ENCODE measurements at places on chromosomes 16 and 17.

- DNase-seq, result no peak
These were observed 5.6 kb upstream of the VASN start for GRCh38 chr16:4366016-4366415.

DNA sequence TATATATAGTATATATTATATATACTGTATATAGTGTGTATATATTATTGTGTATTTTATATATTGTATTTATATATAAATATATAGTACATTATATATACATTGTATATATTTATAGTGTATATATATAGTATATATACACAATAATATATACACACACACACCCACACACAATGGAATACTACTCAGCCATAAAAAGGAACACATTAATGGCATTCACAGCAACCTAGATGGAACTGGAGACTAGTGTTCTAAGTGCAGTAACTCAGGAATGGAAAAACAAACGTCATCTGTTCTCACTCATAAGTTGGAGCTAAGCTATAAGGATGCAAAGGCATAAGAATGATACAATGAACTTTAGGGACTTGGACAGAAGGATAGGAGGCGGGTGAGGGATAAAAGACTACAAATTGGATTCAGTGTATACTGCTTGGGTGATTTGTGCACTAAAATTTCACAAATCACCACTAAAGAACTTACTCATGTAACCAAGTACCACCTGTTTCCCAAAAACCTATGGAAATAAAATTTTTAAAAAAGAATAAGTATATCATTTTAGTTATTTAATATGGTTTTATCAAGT lies 201.9 kb upstream of the CDH11 start:
- no peak for DNase-seq

DNA sequence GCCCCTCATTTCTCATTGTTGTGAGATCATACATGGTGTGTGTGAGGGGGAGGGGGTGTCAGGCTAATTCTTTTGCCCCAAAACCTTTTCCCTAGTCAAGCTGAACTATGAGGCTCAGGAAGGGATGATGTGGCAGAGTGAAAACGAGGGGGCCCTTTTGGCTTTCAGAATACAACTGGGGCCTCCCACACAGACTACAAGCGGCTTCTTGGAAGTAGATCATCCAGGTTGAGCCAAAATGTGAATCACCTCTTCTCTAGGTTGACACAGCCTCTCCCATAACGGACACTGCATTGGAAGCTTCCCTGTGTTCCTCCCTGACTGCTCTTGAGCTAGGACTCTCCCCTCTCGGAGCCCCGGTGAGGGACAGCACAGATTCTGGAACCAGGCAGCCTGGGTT lies 2.3 kb upstream of the ALKBH5 start:
- no peak for DNase-seq

- no peak for DNase-seq
These were observed 51.6 kb upstream of the CORO6 start for GRCh38 chr17:29674281-29674680.

DNA sequence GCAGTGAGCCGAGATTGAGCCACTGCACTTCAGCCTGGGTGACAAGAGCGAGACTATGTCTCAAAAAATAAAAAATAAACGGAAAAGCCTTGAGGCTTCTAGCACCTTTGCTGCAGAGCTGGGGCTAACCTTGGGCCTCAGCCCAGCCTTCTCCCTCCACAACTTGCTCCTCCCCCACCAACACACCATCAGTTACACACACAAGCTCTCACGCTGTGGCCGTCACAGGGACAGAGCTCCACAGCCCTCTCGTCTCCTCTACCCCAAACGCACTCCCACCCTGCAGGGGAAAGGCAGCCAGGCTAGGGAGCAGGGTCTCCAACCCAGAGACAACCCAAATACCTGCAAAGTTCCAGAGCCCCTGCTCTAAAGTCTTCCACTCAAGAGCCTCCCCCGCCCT lies 22.0 kb upstream of the MRPS23 start:
- DNase-seq, result no peak

DNA sequence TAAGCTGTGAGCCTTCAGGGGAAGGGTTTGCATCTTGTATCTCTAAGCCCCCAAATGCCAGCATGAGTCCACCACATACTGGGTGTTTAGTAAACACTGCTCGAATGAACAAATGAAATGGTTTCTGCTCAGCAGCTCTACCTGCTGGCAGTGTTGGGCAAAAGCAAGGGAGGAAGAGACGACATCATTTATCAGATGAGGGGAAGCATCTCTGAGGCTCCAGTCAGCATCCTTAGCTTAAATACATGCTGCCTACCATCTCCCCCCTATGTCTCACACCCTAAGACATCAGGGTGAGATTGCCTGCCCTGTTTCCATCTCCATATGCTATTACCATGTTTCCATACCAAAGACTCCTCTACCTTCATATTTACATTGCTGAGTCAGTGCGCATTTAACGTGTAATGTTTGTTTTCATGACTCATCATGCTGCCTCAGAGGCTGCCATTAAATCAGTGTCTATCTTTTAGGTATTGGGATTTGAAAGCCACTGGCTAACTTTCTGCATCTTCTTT lies 379.8 kb downstream of the UTP18 start:
- no peak for DNase-seq

- DNase-seq, result no peak
These were observed 12.4 kb downstream of the CCDC47 start for GRCh38 chr17:63760771-63761539.

GRCh38 chr17:64156670-64157069 lies 26.7 kb upstream of the ERN1 start:
- no peak for DNase-seq

DNA sequence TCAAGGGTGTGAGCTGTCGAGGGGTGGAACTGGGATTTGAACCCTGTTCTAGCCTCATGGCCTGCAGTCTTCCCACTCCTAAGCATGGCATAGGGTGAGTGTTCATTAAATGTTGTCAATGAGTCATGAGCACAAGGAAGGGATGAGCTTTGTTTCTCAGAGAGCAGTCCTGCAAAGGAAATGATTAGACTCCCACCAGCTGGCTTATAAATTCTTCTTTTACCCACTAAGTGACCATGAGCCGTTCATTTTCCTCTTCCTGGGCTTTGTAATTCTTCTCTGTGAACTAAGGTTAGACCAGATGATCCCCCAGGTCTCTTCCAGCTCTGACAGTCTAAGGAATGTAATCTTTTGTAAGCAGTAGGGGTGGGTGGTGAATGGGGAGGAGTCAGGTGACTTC lies 47.9 kb upstream of the HNF1B start:
- DNase-seq, result no peak

DNA sequence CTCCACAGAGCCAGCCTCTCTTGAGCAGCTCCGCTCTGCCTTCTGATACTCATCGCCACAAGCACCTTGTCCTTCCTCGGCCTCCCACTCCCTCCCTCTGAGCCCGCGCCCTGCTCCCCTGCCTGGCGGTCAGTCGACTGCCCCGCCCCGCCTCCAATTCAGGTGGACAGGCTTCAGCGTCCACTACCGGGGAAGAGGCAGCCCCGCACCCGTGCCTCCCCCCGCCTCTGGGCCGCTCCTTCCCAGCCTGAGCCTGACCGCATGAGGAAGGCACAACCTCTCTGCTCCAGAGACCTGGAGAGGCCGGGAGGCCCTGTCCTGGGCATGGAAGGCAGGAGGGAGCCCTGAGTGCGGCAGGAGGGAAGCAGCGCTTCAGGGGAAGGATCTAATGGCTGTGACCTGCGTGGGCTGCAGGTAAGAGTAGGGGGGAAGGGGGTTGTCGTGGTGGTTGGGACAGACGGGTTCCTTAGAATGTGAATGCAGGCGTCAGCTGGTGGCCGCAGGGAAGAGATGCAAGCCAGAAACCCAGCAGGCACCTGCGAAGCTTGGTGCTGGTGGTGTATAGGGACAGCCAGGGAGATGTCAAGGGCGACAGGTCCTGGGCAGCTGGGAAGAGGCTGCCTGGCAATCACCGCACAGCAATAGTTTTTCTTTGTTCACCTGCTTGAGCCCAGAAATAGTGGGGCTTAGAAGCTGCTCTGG lies 3.0 kb upstream of the SLC6A4 start:
- DNase-seq, result no peak

All from hippocampal formation (tissue), 2 donors.